ENCODE measurements at places on chromosomes 1 and 21.

DNA sequence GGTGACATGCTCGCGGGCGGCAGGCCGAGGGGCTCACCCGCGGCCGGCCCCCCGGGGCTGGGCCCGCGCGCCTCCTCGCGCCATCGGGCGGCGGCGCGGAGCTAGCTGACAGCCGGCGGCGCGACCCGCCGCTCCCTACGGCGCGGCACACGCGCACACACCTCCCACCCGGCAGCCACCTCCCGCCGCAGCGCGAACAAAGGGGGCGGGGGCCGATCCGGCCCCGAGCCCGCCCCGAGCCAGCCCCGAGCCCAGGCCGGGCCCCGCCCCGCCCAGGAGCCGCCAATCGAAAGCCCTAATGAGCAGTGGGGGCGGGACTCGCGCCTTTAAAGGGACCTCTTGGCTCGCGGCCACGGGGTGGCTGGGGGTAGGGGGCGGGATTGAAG, at the start of gene KIF21B:
KIF21B (minus strand) TSS at position 198 of the 386 bp plus-strand sequence. CDS start 331 bp downstream, outside the sequence.
- no peak for DNase-seq

DNA sequence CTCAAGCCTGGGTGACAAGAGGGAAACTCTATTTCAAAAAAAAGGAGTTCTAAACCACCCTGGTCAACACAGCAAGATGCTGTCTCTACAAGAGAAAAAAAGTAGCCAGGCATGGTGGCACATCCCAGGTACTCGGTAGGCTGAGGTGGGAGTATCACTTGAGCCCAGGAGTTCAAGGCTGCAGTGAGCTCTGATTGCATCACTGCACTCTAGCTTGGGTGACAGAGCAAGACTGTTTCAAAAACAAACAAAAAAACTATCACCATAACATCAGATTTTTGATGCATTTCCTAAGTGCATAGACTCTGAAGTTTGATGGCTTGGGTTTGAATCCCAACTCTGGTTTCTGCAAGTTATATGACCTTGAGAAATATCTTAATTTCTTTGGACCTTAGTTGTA, 9.6 kb downstream of the ELOA start:
- DNase-seq: no peak

- no peak for DNase-seq
Observed at GRCh38 chr1:156523801-156524480, 23.4 kb upstream of the MEF2D start.

DNA sequence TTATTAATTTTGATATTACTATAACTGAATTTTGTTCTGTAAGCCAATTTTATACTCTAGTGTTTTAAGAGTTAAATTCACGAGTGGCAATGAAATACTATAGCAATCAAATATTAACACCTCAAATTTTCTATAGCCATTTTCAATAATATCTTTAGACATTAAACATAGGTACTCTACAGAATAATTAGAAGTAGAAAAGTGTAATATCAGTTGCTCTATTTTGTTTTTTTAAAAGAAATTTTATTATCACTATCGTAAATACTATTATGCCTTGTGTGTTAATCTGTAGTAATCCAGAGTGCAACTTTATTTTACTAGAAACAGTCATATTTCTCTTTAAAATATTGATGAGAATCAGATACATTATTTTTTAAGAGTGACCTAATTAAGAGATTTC, 691.2 kb downstream of the USP25 start:
- no peak for DNase-seq

GRCh38 chr1:119081267-119081666, 59.2 kb downstream of the WARS2 start:
- DNase-seq: no peak

DNA sequence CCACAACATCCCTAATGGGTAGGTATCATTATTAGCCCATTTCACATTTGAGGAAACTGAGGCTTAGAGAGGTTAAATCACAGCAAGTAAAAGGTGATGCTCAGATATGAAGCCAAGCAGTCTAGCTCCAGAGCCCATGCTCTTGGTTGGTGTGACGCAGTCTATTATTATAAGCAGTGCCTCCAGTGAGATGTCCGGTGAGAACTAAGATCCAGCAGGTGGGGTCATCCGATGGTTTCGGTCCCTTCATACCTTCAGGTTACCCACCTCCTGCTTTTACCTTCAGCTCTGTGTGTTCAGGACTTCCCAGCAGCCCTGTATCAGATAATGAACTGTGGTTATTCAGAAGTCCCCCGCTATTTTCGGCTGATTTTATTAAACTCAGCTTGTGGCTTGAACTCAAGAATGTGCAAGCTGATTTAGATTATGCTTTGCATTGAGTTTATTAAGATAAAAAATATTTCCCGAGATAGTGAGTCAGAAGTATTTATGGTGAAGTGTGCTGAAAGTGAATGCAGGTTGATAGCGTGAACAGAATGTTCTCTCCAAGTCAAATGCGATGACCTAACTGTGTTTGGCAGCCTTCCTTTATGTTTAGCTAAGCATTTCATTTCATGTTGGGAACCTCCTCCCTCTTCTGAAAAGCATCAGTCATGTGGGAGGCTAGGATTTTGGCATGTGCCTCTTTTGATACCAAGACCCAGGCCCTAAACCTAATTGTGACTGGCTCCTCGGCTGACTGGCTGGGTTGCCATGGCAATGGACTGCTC, 160.9 kb upstream of the UBE2U start:
- no peak for DNase-seq

DNA sequence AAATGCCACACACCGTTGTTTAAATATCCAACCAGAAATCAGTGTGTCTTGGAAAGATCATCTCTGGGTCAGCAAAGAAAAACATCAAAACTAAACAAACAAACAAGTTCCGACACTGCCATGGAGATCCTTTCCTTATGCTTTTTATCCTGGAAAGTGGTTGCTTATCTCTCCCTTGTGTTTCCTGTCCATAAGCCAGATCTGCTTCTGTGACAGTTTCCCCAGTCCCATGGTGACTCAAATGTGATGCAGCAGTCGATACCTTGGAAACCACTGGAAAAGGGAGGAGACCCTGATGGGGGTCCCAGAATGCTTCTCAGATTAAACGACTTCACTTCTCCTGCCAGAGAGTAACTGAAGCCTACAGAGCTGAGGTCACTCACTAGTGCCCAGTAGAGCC, 94.7 kb downstream of the DMRTA2 start:
- no peak for DNase-seq

- DNase-seq: no peak
Observed at GRCh38 chr1:47536646-47537118, 98.8 kb downstream of the FOXD2 start.

GRCh38 chr1:165303386-165303785, 53.1 kb downstream of the LMX1A start:
- DNase-seq: no peak

GRCh38 chr1:46277658-46278373, 25.6 kb downstream of the LRRC41 start:
- DNase-seq: no peak

GRCh38 chr1:35062518-35063196, 16.5 kb upstream of the ZMYM1 start:
- DNase-seq: peak; percentile 57

GRCh38 chr1:198686069-198686728, 47.4 kb downstream of the PTPRC start:
- DNase-seq: no peak

DNA sequence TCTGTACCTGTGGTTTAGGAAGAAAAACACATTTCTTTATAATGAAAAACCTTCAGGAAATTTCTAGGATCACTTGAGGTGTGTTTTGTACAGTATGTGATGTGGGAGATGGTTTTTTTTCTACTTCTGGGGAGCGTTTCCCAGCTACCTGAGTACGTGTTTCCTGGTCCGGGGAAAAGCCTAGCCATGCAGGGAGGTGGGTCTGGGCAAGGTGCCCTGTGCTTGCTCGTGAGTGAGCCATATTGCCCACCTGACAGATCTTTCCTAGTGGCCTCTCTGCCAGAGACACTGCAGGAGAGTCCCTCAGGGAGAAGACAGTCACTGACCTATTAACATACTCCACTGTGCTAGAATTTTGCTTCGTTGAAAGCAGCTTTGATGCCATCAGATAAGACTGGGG, 41.3 kb downstream of the TRPM2 start:
- DNase-seq: no peak

GRCh38 chr1:176949033-176949662, 215.4 kb downstream of the ASTN1 start:
- DNase-seq: peak; percentile 31

- no peak for DNase-seq
Observed at GRCh38 chr1:99180915-99181314, 83.4 kb upstream of the PLPPR4 start.

- no peak for DNase-seq
Observed at GRCh38 chr1:220189750-220190347, 82.4 kb downstream of the RAB3GAP2 start.

DNA sequence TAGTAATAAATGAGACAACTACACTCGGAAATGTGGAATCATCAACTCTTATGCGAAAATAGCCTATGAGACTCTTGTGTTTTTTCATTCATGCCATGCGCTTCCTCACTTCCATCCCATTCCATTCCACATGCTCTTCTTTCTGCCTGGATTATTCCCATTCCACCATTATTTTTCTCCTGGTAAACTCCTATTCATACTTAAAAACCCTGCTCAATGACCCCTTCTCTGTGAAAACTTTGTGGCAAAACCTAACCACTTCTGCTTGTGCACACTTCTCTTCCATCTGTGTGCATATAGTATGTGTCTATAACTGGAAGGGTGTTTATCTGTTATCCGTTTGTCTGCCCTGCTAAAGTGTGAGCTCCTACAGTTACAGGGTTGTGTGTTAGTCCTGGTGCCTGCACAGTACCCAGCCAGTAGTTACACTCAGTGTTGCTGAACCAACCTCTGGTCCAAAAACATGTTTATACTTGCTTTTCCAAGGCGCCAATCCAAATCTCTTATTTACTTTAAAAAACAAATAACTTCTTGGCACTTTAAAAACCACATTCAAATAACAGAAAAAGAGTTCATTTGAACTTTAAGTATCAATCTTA, 10.7 kb downstream of the EPHX1 start:
- DNase-seq: peak; percentile 22

GRCh38 chr1:111161843-111162487, 21.9 kb downstream of the CEPT1 start:
- no peak for DNase-seq

DNA sequence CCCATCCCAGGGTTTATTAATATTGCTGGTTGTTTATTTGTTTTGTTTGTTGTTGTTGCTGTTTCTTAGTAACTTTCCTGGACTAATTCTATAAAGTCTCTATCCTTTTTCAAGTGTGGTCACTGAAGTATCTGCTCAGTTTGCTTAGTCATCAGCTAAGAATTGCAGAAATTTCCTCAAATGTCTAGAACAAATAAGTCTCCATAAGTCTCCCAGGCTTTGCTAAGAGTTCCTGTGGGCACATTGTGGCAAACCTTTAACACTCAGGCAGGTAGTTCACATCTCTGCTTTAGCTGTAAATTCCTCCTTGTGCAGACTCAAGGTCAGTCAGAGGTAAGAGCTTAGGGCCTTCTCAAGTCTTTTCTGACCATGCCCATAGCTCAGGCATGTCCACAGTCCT, 38.9 kb upstream of the C1orf185 start:
- no peak for DNase-seq

GRCh38 chr1:159939678-159940002, 5.8 kb downstream of the IGSF9 start:
- DNase-seq: no peak

- no peak for DNase-seq
Observed at GRCh38 chr1:40353082-40353481, 20.4 kb upstream of the SMAP2 start.

GRCh38 chr1:105909811-105910210, 1146.7 kb upstream of the PRMT6 start:
- DNase-seq: no peak

GRCh38 chr1:111961016-111961415, 28.5 kb downstream of the KCND3 start:
- DNase-seq: no peak

GRCh38 chr1:225748529-225748928, 29.1 kb upstream of the SRP9 start:
- no peak for DNase-seq

DNA sequence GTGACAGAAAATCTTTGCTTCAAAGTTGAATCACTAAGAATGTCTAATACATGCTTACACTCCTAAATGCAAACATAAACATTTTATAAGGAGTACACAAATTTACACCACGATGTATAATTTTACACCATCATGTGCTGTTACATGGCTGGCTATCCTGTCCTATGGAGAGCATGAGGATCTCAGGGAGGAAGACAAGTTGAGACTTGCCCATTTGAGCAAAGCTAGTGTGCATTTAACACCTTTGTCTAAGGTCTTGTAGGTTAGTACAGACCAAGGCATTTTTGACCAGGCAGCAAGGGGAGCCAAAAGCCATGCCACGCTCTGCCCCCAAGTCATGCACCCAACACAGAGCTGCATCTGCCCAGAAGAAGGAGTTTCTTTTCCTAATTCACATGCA, 14.5 kb upstream of the COG2 start:
- DNase-seq: no peak

DNA sequence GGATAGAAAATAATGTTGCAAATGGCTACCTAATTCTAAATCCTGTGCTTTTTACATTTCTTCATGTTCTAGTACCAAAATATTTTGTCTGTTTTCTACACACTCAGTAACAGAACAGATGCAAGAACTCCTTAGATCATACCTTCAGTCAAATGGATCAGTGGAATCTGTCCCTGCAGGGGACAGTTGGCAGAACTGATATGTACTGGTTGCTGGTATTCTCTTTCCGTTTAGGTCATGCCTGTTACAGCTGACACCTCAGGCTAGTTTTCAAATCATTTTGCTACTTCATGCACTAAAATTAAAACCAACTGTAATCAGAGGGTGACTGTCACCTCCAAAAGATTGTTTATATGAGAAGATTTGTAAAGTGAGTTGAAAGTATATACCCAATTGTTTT, 109.2 kb downstream of the TNNI3K start:
- DNase-seq: no peak

GRCh38 chr1:239354231-239354630, 32.1 kb upstream of the CHRM3 start:
- no peak for DNase-seq

- no peak for DNase-seq
Observed at GRCh38 chr1:71862756-71863155, 419.6 kb downstream of the NEGR1 start.

- DNase-seq: no peak
Observed at GRCh38 chr1:19567041-19567440, 77.1 kb upstream of the NBL1 start.

GRCh38 chr1:39525366-39526165, 34.1 kb downstream of the BMP8A start:
- no peak for DNase-seq

GRCh38 chr21:44552136-44552535, 831 bp upstream of the KRTAP10-2 start:
- DNase-seq: no peak

DNA sequence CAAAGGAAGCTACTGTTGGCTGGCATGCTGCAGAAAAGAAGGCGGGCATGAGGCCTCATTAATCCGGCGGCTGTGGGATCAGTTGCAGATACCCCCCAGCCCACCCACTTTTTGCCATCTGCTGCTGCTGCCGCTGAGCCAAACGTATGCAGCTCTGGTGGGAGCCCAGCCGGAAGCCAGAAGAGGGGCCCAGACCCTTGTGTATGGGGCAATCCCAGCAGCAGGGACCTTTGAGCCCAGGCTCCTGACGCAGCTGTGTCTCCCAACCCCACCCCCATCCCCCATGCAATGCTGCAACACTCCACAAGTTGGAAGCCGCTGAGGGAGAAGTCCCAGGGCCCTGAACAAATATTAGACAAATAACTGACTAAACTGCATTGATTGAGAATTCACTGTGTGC, 106.0 kb downstream of the ELAVL4 start:
- DNase-seq: no peak

Data from HL-60 (cell line).